ENCODE measurements at places on chromosomes 16 and 17.

- DNase-seq, result no peak
- peak overlapping the region; percentile 69 for H3K27ac ChIP-seq
- H3K4me3 ChIP-seq, result no peak overlapping the region
- H3K4me1 ChIP-seq, result peaks cover 28% of the 10 kb centered on the region
- no peaks in the 10 kb centered on the region for H3K36me3 ChIP-seq
These were observed 65.9 kb downstream of the KSR1 start for GRCh38 chr17:27522028-27522635.

DNA sequence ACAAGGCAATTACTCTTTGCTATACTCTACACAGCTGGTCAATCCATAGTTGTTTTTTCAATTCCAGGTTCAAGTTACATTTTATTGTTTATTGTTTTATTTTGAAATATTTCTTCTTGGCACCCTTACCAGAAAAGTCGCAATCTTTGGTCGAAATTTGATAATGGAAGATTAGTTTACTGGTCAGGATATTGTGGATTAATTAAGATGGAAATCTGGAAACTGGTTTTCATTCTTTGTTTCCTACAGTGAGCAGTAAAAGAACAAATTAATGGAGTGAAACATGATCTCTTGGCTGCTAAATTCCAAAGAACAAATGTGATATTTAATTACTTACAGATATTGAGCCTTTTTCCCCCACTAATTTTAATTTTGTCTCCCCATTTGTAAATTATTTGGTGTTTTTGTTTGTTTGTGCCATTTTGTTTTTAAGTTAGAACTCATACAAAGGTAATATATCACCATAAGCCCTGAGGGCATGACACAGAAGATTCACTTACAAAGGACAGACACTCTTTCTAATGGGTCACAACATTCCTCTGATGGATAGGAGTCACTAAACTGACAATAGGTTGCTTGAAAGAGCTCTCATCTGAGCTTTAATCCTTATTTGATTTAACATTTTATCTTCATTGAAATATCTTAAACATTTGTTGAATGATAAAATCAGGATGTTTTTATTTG, 700.2 kb downstream of the KCNJ2 start:
- no peak overlapping the region for H3K27ac ChIP-seq
- no peak overlapping the region for H3K4me3 ChIP-seq
- H3K27me3 ChIP-seq, result no peaks in the 10 kb centered on the region

- no peaks in the 10 kb centered on the region for H3K36me3 ChIP-seq
- DNase-seq, result no peak
- H3K27me3 ChIP-seq, result peaks cover 18% of the 10 kb centered on the region
- H3K27ac ChIP-seq, result no peak overlapping the region
- no peaks in the 10 kb centered on the region for H3K4me1 ChIP-seq
These were observed 37.6 kb upstream of the CBFA2T3 start for GRCh38 chr16:89014403-89015230.

GRCh38 chr17:69501591-69502468, 87.3 kb downstream of the MAP2K6 start:
- H3K4me3 ChIP-seq, result peak overlapping the region; percentile 61
- H3K27me3 ChIP-seq, result no peaks in the 10 kb centered on the region
- no peak for DNase-seq
- peaks cover 24% of the 10 kb centered on the region for H3K4me1 ChIP-seq
- peaks cover 7% of the 10 kb centered on the region for H3K36me3 ChIP-seq

DNA sequence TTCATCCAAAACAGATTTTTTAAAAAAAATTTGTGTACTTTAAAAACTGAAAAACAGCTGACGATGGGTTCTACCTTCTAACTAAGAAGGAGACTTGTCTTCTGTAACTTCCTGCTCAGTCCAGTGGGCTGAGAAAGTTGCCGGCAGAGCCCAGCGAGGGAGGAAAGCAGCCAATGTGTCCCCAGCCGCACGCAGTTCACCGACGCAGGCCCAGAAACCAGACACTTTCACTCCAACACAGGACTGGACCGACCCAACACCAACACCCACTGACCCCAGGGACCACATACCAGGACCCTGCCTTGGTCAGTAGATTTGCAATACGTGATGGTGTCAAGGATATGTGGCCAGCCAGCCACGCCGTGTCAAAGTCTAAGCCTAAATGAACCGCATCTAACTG, 25.6 kb downstream of the TRAP1 start:
- H3K27ac ChIP-seq, result no peak overlapping the region
- H3K4me3 ChIP-seq, result no peak overlapping the region
- no peak for DNase-seq
- no peaks in the 10 kb centered on the region for H3K27me3 ChIP-seq
- peaks cover 14% of the 10 kb centered on the region for H3K36me3 ChIP-seq
- peaks cover 8% of the 10 kb centered on the region for H3K4me1 ChIP-seq

DNA sequence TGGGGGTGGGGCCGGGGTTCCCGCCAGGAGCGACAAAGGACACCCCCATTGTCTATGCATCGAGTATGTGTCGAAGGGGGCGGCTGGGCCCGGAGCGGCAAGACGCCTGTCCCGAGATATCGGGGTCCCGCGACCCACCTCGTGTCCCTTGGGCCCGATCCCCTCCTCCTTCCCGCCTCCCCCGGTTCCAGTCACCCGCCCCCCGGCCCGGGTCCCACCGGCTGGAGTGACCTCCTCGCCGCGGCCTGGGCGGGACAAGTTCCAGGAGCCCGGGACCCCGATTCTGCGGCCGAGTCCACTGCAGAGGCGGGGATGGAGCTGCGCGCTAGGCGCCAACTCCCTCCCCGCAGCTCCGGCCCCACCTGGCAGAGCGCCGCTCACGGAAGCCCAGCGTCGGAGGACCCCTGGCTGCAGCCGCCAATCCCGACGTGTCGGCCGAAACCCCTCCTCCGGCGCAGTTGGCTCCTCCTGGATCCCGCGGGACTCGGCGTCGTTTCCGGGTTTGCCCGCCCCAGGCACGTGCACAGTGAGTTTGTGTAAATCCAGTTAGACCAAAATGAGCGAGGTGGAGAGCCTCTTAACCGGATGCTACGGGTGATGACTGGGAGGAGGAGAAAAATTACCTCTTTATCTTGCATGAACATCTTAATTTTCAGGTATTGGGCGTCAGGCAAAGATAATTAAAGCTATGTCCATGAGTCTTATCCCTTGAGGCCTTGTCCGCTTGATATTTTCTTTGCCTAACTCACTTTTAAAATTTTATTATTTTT, at the start of gene NMRAL1:
TSS of gene NMRAL1 (minus strand) at position 434 of the 770 bp plus-strand sequence. CDS start 493 bp downstream, outside the sequence.
- H3K4me3 ChIP-seq, result peak within 1 kb of the TSS; percentile 74
- peaks cover 5% of the 10 kb centered on the region for H3K36me3 ChIP-seq
- peak within 1 kb of the TSS; percentile 83 for H3K27ac ChIP-seq
- DNase-seq, result peak; percentile 88

DNA sequence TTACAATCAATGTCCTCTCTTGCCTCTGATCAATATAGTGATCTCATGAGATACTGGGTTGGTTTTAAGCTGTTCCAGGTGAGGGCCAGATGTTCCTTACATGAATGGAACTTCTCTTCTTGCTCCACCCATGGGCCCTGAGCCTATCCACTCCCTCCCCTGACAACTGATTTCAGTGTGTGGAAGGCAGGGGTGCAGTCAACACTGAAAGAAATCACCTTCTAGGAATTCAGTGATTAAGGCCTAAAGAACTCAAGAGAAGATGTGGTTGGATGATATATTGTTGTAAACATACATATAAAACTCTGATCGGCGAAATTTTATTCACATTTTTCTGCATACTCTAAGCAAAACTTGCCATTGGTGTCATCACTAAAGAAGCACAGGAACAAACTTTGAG, 6.7 kb upstream of the GOSR2 start:
- no peak for DNase-seq
- peaks cover 3% of the 10 kb centered on the region for H3K36me3 ChIP-seq
- no peak overlapping the region for H3K27ac ChIP-seq
- H3K4me3 ChIP-seq, result no peak overlapping the region

DNA sequence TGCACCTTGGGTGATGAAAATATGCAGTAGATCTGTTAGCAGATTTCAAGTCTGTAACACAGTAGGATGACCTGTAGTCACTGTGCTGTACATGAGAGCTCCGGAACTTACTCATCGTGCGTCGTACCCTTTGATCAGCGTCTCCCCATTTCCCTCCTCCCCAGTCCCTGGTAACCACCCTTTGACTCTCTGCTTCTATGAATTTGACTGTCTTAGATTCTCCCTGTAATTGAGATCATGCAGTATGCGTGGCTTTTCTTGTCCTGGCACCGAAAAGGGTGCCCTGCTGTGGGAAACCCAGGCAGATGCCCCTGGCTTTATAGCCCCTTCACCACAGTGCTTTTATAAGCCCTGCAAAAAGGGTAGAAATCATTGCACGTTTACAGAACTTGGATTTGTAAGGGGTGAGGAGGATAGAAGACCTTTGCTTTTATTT, 20.5 kb downstream of the CLEC16A start:
- no peak overlapping the region for H3K27ac ChIP-seq
- H3K4me1 ChIP-seq, result peaks cover 4% of the 10 kb centered on the region
- H3K36me3 ChIP-seq, result peaks cover 8% of the 10 kb centered on the region
- H3K27me3 ChIP-seq, result no peaks in the 10 kb centered on the region

- no peaks in the 10 kb centered on the region for H3K4me1 ChIP-seq
- H3K27me3 ChIP-seq, result peaks cover 33% of the 10 kb centered on the region
- H3K27ac ChIP-seq, result no peak overlapping the region
- H3K4me3 ChIP-seq, result no peak overlapping the region
- H3K36me3 ChIP-seq, result no peaks in the 10 kb centered on the region
These were observed 22.5 kb upstream of the TMEM132E start for GRCh38 chr17:34556931-34557330.

- H3K36me3 ChIP-seq, result peaks cover 39% of the 10 kb centered on the region
- H3K27me3 ChIP-seq, result no peaks in the 10 kb centered on the region
- no peak for DNase-seq
- peak overlapping the region; percentile 71 for H3K27ac ChIP-seq
- H3K4me3 ChIP-seq, result no peak overlapping the region
These were observed 5.6 kb downstream of the SF3B3 start for GRCh38 chr16:70529051-70529777.

GRCh38 chr16:19227643-19228042, 57.9 kb upstream of the CLEC19A start:
- H3K4me3 ChIP-seq, result no peak overlapping the region
- H3K36me3 ChIP-seq, result peaks cover 30% of the 10 kb centered on the region
- H3K27me3 ChIP-seq, result no peaks in the 10 kb centered on the region

DNA sequence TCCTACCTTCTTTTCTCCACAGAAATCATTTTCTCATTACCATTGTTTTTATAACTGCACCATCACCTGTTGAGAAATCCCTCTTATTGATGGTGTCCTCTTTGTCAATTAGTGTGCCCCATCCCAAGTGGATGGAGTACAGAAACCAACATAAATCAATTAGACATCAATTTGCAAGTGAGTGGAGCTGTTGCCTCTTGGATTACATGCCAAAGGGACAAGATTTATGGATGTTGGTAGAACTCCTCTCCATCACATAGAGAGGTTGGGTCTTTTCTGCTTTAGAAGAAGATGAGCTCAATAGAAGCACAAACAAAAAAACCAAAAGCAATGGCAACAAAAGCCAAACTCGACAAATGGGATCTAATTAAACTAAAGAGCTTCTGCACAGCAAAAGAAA, 973.5 kb downstream of the CDH11 start:
- H3K4me1 ChIP-seq, result peaks cover 4% of the 10 kb centered on the region
- no peak for DNase-seq
- no peaks in the 10 kb centered on the region for H3K36me3 ChIP-seq
- H3K27me3 ChIP-seq, result no peaks in the 10 kb centered on the region
- no peak overlapping the region for H3K4me3 ChIP-seq

DNA sequence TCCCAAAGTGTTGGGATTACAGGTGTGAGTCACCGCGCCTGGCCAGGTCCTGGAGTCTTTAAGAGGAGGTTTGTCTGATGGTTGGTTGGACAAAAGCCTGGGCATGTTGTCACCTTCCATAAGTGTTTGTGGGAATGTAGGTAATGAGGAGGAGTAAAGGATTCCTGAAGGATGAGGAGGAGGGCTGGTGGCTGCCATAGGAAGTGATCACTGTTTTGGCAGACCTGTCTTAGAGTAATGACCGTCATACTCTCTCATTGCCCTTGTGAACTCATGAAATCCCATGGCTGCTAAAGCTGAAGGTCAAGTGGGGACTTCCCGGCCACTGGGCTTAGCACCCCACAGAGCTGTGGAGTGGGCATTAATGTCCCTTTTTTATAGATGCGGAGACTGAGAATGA, 40.5 kb downstream of the TENT4B start:
- peak overlapping the region; percentile 40 for H3K27ac ChIP-seq
- DNase-seq, result no peak
- no peaks in the 10 kb centered on the region for H3K36me3 ChIP-seq
- no peak overlapping the region for H3K4me3 ChIP-seq

- H3K4me1 ChIP-seq, result no peaks in the 10 kb centered on the region
- H3K36me3 ChIP-seq, result no peaks in the 10 kb centered on the region
- H3K4me3 ChIP-seq, result no peak overlapping the region
- no peak for DNase-seq
These were observed 64.9 kb downstream of the COPRS start for GRCh38 chr17:31794111-31794510.

DNA sequence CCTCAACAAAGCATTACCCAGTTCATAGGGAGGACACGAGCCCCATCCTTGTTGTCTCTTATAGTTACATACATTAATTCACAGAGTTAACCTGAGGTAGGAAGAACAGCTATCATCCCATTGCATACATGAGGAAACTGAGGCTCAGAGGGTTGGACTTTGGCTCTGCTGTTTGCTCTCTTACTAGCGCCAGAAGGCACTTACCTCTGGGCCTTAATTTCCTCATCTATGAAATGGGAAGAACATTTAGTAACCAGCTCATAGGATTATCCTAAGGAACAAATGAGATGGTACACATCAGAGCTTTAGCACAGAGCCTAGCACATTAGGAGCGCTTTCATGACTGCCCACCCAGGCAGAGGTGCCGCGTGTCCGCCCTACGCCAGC, 27.6 kb downstream of the NEUROD2 start:
- no peaks in the 10 kb centered on the region for H3K36me3 ChIP-seq
- no peak overlapping the region for H3K4me3 ChIP-seq
- no peak overlapping the region for H3K27ac ChIP-seq
- H3K27me3 ChIP-seq, result peaks cover 62% of the 10 kb centered on the region
- H3K4me1 ChIP-seq, result peaks cover 11% of the 10 kb centered on the region

DNA sequence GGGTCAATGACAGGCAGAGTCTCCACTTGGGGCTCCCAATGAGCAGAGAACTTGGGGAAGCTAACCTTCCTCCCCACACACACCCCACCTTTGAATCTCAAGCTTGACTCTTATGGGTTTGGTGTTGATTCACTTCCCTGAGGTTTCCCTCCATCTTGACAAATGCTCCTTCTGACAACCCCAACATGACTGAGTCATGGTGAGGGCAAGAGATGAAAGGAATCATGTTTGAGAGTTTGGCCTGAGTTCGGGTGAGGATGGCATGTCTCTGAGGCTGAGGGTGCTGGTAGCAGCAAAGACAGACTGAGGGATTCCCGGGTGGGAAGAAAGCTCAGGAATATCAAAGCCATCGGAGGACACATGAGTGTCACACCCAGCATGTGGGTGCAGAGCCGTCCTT, 18.7 kb downstream of the KRT9 start:
- DNase-seq, result no peak
- H3K4me1 ChIP-seq, result peaks cover 47% of the 10 kb centered on the region
- H3K4me3 ChIP-seq, result no peak overlapping the region
- no peaks in the 10 kb centered on the region for H3K27me3 ChIP-seq
- H3K36me3 ChIP-seq, result no peaks in the 10 kb centered on the region
